ENCODE measurements at places on chromosomes 2 and 18.

DNA sequence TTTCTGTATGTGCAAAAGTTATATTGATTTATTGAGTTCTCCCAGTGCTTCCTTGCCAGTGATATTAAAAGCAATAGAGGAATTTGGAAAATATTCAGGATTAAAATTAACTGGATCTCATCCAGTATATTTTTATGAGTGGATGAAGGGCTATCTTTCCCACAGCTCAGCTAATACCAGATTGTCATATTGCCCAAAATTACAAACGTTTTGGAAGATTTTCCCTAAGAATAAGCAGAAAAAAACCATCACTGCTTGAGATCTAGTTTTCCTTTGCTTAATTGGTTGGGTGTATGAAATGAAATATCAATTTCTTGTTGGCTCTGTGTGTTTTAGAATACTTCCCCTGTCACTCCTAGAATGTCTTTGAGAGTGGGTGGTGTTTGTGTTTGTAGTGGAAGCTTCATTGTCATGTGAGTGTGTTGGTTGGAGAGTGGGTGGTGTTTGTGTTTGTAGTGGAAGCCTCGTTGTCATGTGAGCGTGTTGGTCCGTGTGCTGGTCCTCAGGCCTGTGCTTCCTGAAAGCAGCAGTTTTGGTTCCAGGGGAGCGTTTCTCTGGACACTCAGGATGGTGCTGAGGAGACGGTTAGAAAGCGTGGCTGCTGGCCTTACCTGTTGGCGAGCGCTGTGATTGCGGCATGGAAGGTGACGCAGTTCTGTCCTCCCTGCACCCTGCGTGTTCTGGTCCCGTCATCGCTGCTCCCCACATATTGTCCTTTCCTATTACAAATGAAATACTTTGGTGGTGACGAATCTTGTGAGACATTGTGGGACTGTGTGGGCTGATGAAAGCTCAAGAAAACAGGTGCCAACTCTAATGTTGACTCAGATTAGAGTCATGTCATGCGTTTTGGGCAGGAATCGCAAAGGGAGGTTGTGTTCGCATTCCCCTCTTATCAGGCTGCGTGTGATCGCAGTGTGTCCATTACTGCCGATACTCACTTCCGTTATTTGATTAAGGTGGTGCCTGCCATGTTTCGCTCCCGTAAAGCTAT lies 12.4 kb downstream of the ASB1 start:
- no peak for DNase-seq

DNA sequence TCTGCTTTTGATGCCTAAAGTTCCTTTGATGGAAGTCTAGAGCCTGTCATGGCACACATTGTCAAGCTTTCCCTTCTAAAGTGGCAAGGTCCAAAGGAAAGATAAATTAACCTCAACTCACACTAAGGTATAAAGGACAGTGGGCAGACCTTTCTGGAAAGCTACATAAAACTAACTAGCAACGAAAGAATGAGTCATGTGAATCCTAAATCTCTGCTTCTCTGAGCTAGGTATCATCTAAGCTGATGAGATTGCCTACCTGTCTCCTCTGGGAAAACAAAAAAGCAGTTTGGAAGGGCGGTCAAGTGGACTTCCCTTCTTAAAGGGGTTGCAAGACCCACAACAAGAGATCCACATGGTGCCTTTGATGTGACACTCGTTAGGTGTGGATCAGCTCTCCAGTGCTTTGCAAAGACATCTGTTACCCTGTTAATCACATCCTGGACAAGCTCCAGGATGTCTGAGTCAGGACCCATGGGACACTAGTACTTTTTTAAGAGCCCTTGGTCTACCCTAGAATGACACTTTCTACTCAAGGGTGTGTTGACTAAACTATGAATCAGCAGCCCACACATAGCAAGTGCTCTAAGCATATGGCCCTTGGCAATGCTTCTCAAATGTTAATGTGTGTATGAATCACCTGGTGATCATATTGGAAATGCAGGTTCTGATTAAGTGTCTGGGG lies 173.5 kb downstream of the ALK start:
- DNase-seq: no peak

GRCh38 chr2:13114391-13114790 lies 397.7 kb downstream of the TRIB2 start:
- no peak for DNase-seq

DNA sequence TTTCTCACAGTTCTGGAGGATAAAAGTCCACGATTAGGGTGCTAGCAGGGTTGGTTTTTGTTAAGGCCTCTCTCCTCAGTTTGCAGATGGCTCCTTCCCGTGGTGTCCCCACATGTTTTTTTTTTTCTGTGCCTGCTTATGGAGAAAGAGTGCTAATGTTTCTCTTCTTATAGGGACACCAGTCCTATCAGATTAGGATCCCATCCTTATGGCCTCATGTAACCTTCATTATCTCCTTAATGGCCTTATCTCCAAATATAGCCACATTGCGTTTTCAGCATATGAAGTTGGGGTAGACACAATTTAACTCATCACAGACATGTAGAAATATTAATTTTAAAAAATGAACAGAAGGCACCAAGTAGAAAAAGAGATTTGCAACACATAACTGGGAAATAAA lies 755.7 kb upstream of the CELF4 start:
- no peak for DNase-seq

- no peak for DNase-seq
Observed at GRCh38 chr18:71209944-71210343, 921.1 kb downstream of the SOCS6 start.

- no peak for DNase-seq
Observed at GRCh38 chr2:127389778-127390435, 2.1 kb upstream of the MAP3K2 start.

GRCh38 chr2:14451312-14451711 lies 181.2 kb upstream of the LRATD1 start:
- DNase-seq: no peak

All from left forelimb (tissue), 1 donor.